ENCODE measurements at places on chromosomes 1 and 21.

GRCh38 chr1:55154616-55155015 is 60.5 kb downstream of the USP24 start:
- DNase-seq, result no peak

DNA sequence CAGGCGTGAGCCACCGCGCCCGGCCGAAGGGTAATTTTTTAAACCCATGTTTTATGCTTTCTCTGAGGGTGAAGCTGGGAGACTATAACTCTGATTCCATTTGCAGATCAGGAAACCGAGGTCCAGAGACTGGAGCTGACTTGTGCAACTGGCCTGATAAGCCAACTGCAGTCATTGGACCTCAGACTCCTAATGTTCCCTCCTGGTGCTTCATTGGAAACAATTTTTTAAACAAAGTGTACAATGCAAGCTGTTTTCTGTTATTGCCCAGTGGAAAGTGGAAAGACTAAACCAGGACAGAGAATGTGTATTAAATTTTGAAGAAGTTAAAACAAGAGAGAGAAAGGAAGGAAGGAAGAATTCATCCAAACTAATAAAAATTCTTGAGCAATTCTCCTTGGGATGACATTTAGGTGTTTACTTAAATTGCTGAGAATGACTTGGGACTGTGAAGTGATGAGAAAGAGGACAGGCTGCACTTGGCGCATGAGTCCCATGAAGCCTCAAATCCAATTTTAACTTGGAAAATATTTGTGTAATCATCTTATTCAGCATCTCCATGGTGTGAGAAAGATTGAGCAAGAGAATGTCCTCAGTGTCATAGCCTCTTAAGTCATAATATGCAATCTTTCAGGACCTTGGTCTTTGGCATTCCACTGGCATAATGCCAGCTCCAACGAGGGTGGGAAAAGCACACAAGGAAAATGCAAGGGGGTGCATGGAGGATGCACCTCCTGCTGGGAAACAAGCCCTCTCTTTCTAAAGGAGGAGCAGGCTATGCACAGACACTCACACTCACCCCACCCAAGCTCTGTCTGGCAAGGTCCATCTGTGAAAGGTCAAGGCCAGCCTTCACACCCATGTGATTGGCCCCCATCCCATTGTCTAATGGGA is 342.0 kb downstream of the SIPA1L2 start:
- DNase-seq, result no peak

DNA sequence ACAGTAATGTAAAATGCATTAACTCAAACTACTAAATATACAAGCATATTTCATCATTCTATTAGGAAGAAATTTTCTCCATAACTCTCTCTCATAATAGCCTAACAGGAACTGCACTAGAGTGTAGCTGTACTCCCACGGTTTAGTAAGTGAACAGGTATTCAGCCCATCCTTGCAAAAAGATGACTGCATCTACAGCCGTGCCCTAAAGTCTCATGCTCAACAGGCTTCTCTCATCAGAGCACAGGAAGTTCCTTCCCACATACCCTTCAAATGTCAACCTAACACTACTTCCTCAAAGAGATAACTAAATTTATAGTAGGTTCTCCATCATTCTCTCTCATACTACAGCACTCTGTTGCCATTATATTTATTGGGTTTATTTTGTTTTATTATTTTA is 251.6 kb downstream of the AKT3 start:
- no peak for DNase-seq

- no peak for DNase-seq
Observed at GRCh38 chr1:210620867-210621488, 292.3 kb downstream of the HHAT start.

DNA sequence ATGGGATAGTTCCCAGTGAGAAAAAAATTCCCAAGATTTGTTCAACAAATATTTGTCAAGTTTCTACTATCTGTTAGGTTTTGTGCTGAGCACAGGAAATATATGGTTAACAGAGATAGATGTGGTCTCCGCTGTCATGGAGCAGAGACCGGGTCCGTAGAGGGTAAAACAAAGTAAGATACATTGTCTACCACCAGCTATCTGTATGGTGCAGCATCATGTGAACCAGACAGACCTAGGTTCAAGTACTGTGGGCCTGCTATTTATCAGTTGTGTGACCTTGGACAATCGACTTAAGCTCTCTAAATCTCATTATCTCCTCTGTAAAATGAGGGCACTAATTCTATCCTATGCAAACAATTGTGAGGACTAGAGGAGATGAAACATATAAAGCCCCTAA is 109.8 kb downstream of the DUSP10 start:
- no peak for DNase-seq

- DNase-seq, result no peak
Observed at GRCh38 chr1:48571303-48571987, 99.4 kb upstream of the SPATA6 start.

DNA sequence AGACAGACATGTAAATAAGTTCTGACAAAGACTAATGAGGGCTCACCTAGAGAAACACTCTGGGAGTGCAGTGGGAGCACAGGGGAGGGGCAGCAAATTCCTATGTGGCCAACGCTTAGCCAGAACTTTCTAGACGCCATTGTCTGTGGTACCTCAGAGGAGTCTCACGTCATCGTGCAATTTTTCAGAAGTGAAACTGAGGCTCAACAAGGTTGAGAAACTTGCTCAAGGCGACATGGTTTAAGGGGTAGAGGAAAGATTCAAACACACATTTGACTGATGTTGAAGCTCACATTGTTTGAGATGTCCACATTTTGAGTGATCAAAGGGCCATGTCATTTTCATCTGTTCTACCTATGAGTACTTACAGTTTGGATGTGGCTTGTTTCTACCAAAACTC is 152.6 kb upstream of the LMO4 start:
- DNase-seq, result no peak

GRCh38 chr1:22502202-22502601 is 50.6 kb downstream of the ZBTB40 start:
- DNase-seq, result no peak

DNA sequence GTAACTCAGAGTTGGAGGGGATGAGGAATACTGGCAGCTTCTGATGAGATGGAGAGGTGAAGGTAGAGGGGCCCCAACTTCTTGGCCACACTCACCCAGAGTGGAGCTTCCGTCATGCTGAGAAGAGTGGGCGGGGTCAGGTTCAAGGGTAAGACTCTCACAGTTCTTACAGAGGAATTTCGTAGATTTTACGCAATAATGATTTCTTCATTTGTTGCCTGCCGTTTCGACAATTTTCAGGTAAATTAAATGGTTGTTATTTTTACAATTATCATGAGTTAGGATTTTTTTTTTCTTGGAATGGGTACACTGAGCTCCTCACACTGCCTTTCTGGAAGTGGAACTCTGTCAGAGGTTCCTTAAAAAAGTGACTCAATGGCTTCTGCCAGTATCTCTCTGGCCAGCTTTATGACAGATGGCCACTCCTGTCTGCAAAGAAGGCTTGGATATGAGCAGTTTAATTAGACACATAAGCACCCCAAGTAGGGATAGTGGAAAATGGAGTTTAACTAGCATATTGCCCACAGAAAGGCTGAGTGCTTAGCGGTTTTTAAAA is 13.8 kb upstream of the NLRP3 start:
- no peak for DNase-seq

- no peak for DNase-seq
Observed at GRCh38 chr1:90705956-90706355, 11.1 kb downstream of the BARHL2 start.

DNA sequence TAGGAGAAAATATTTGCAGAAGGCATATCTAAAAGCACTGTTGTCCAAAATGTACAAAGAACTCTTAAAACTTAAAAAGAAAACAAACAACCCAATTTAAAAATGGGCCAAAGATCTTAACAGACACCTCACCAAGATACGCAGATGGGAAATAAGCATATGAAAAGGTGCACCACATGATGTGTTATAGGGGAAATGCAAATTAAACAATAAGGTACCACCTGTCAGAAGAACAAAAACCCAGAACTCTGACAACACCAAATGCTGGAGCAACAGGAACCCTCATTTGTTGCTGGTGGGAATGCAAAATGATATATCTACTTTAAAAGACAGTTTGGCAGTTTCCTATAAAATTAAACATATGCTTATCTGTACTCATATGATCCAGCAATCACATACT is 18.1 kb downstream of the SLC2A5 start:
- DNase-seq, result no peak

DNA sequence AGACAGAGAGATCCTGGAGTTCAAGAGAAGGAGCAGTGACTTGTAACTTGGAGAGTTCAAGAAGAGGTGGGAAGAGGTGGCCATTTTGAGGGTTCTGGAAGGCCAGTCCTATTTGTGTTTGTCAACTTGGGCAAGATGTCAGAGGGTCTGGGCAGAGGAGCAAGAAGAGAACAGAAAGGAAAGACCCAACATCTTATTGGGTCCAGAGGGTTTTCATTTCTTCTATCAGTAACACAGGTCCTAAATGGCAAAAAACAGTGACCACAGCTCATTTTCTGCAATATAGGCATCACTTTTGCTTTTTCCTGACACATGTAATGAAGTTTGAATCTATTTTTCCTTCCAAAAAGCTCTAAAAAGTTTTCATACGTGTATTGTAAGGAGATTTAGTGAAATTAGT is 38.3 kb upstream of the MAP10 start:
- no peak for DNase-seq

GRCh38 chr21:45259206-45259840 is 28.4 kb downstream of the POFUT2 start:
- no peak for DNase-seq

GRCh38 chr21:25735646-25736597 is 1.1 kb downstream of the GABPA start:
- DNase-seq, result peak; percentile 88

- DNase-seq, result no peak
Observed at GRCh38 chr21:31128234-31128633, 90.0 kb upstream of the KRTAP19-8 start.

DNA sequence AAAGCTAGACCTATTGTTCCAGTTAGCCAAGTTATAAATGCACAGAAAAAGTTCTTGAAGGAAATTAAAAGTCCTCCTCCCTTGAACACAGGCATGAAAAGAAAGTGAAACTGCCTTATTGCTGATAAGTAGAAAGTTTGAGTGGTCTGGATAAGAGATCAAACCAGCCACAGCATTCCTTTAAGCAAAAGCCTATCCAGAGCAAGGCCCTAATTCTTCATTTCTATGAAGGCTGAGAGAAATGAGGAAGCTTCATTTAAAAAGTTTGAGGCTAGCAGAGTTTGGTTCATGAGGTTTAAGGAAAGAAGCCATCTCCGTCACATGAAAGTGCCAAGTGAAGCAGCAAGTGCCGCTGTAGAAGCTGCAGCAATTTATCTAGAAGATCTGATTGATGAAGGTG is 2.7 kb upstream of the SSX2IP start:
- DNase-seq, result no peak

DNA sequence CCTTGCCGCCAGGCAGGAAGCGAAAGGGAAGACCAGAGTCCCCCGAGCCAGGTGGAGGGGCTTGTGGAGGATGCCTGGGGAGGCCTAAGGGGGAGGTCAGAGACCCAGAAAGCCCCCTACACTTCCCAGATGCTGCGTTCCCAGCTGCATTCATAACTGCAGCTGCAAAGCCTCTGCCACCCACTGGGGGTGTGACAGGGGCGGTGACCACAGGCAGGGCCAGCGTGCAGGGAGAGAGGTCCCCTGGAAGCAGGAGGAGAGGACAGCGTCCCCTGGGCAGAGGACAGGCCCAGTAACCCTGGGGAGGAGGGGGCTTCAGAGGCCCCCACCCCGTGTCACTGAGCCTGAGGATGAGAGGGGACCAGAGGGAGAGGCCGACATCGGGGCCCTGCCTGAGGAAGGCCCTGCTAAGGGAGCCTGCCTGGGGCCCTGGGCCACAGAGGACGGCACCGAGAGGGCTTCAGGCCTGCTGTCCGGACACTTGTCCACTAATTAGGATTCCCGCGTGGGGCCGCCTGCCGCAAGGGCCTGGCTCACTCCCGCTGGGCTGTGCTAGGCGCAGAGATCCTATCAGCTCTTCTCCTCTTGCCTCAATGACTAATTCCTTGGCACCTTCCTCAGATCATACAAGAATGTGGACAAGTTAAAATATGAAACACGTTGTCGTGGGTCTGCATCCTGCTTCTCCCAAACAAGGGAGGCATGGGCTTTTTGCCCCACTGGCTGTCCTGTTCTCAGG is 49.1 kb upstream of the CCDC27 start:
- no peak for DNase-seq

DNA sequence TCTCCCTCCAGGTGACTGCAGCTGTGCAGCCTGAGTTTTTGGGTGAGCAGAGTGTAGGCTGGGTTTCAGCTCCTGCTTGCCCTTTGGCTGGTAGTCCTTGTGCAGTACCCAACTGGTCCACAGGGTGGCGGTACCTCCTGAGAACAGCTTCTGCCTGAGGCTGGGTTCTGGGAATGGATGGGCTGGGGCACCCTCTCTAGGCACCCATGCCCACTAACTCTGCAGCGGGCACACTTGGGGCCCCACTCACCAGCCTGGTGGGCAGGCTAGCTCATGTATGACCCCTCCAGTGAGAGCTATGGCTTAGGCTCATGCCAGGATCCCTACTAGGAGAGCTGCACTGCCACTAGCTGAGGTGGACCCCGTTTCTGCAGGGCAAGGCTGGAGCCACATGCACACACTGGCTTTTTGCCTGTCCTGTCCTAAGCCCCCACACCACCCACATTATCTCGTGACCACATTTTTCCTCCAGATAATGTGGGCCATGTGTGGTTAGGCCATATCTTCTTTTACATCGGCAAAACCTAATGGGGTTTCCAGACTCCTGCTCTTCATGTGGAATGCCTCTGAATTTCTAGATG is 15.5 kb upstream of the GSTM4 start:
- DNase-seq, result peak; percentile 88

- no peak for DNase-seq
Observed at GRCh38 chr1:223748405-223748772, 36.0 kb downstream of the CAPN2 start.

GRCh38 chr21:46196733-46197132 is 12.5 kb upstream of the SPATC1L start:
- DNase-seq, result no peak

GRCh38 chr1:44805311-44806024 is 1.7 kb downstream of the DYNLT4 start:
- no peak for DNase-seq

GRCh38 chr1:248926401-248927182 is 20.6 kb downstream of the PGBD2 start:
- no peak for DNase-seq

- DNase-seq, result no peak
Observed at GRCh38 chr1:201299968-201300367, 16.7 kb downstream of the PKP1 start.

DNA sequence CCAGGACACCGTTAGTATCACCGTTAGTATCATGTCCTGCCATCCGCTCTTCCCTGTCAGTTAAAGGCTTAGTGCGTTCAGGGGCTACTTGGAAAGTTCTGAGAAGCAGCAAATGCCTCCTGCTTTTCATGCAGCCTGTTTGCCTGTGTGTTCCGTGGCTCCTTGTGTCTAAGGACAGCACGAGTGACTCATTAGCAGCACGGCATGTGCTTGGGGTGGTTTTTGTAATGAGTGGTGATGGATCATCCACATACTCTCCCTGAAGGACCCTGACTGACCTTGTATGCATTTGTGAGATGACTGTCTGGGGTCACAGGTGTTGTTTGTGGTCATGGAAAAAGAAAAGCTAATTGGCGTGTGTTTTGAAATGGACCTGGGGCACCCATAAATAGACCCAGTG is 221.9 kb downstream of the PBX1 start:
- DNase-seq, result no peak
